ENCODE measurements at places on chromosomes 2 and 18.

DNA sequence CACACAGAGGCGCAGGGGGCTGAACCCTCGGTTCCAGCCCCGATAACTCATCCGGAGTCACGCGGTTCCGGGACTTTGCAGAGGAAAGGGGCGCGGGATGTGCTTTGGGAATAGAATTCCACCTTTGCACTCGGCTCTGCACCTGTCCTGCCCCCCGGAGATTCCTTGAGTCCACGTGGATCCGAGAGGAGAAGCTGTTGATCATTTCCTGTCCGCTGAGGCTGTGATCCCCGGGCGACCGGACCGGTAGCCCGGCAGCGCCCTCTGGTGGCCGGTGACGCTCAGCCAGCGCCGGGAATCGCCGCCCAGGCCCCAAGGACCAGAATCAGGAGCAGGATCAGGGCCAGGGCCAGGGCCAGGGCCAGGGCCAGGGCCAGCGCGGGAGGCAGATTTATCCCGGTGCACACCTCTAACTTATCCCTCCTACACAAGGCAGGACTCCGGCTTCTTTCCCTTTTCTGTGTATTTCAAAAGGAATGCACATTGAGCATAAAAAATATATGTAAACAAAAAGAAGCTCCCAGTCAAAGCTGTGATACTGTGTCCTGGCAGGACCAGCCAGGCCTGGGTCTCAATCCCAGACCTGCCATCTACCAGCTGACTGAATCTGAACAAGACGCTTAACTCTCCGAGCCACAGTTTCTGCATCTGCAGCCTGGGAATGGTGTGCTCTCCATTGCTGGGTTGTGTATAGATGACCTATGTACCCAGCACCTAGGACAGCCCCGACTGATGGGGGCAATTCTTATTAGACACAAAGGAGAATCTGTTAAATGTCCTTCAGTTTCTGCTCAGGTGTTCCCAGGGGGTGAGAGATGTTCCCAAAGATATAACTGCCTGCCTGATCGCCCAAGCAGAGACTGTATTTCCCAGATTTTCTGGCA lies 8.5 kb upstream of the SPATA3 start:
- peak; percentile 87 for DNase-seq

GRCh38 chr2:224570328-224570993 lies 14.7 kb downstream of the CUL3 start:
- DNase-seq, result no peak

DNA sequence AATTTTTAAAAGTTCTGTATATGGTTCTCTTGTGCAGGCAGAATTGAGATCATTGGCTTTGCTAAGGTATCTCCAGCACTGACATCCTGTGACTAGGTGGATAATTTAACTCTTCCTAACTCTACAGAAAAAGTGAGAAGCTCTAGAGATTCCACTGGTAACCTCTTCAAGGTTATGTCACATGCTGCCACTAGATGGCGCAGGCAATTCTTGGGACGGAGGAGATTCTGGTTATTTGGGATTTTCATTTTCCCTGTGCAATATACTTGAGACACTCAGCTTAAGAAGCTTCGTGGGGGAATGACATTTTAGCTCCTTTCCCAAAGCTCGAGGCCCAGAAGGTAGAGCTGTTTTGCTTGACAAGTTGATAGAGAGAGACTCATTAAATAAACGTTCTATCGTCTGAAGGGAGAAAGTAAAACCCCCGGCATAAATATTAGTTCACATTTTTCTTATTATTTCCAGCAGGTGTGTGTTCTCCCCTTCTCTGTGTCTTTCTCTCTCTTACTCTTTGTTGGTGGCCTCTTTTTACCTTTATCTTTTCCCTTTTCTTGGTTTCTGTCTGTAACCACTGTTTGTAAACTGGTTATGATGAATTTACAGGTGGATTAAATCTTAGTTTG lies 26.6 kb upstream of the LANCL1 start:
- DNase-seq, result peak; percentile 30

- DNase-seq, result no peak
These were observed 3.2 kb downstream of the BZW1 start for GRCh38 chr2:200814917-200815316.

DNA sequence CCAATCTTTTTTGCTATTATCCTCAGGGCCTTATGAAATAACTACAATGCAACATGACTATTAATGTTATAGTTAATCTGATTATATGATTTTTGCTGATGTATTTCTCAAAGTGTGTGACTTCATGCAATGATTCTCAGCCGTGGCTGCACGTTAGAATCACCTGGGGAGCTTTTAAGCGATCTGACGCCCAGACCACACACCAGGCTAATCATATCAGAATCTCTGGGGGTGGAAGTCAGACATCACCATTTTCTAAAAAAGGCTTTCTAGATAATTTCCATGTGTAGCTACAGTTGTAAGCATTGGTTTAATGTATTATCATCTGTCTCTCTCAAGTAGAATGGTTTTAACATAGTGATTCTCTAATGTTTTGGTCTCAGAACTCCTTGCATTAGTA lies 5.5 kb upstream of the QPCT start:
- DNase-seq, result no peak

DNA sequence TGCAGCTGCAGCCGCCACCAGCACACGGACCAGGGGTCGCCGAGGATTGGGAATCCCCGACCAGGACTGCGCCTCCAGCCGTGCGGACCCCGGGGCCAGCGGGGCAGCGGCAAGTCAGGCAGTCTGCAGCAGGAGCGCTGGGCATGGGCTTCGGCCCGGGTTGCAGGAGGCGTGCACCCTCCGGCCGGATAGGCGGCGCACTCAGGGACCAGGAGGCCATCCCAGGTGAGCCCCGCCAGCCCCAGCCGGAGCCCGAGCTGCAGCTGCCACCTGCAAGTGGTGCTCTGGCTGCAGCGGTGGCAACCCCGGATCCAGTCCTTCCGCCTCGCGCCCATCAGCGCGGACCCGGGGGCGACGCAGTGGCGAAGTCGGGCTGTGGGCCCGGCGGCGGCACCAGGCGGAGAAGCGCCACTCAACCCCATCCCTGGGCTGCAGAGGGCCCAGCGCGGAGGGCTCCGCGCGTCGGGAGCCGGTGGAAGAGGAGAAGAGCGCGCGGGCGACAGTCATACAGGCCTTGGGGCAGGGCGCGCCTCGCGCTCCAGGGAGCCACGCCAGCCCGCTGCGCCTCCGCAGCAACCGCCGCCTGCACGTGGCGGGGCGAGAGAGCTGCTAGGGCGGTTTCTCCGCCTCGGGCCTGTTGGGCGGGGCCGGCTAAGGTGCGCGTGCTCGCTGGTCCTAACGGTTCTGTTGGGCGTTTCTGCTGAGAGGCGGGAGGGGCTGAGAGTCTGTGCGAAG lies 73.8 kb downstream of the RPIA start:
- peak; percentile 49 for DNase-seq

- no peak for DNase-seq
These were observed 30.6 kb downstream of the ORC4 start for GRCh38 chr2:147989809-147990403.

DNA sequence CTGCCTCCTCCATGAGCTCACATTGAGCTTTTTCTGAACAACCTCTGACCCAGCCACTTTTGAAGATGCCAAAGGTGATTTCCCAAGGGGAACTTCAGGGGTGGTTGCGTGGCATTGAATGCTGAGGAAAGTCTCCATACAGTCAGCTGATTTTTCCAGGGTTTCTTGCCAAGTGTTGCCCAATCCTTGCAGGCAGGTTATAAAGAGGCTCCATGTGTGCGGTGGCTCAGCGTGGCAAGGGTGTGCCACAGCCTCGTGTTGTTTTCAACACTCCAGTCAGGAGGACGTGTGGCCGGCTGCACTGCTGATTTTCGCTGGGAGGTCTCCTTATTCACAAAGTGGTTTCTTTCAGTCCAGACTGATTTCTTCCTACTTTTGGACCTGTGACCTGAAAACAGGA lies 81.4 kb upstream of the GATA6 start:
- no peak for DNase-seq

DNA sequence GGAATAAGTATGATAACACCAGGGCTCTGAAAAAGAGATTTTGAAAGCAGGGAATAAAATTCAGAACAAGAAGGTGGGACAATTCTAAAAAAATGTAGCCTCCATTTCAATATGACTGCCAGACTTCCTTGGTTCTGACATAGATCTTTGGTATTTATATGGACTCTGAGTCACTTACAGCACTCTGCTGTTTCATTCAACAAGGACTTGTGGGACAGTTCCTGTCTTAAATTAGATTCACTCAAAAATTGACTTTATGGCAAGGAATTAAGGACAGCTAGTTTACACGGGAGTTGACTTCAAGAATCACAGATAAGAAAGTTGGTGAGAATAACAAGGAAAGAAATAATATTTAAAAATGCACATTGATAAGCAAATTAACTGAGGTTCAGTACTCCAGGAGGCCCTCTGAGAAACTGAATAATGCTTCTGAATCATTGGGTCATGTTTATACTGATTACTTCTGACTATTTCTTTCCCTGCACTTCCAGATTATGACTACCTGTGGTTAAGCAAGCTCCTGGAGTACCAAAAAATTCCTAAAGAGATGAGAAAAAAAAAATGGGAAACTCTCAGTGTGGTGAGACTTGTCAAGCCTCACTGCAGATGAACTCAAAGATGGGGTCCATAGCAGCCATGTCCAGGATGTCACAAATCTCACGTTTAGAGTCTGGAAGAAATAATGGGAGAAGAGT lies 828.3 kb upstream of the PIK3C3 start:
- no peak for DNase-seq

DNA sequence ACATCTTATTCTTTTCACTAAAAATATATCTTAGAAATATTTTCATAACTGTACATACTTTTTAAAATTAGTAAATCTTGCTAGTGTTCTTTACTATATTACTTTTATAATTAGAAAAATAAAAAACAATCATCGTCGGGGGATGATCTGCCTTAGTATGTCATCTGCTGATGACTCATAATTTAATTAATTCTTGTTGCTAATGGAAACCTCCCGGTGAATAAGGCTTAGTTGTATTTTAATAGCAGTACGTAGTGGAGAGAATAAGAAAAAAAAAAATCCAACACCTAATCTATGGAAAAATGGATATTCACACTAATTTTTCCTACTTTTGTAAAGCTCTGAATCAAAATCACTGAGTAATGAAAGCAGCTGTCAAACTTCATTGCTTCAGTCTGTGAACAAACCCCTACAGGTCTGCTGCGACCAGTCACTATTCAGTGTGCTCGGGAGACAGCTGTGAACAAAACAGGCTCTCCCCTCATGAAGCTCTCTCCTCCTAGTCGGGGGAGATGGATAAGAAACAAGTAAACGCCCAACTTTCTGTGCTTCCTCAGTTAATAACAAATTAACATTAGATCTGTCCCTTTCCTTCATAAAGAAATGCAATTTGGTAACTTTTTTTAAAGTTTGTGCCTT lies 97.4 kb upstream of the UPP2 start:
- no peak for DNase-seq

DNA sequence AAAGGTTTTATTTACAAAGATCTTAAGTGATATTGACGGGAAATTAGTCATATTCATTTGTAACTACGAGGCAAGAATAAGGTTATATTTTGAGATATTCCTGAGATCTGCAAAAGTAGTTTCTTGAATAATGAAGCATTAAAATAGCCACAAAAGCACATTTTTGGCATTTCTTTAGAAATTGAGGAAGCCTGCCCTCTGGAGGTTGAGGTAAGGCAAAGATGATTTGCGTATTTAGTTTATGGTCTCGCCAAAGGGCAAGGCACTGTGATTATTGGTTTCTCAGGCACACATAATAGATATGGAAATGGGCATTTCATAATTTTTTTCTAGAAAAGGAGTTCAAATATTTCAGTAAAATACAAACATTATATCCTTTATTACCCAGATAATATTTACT lies 143.7 kb upstream of the RPRM start:
- no peak for DNase-seq

GRCh38 chr18:49055754-49056172 lies 105.0 kb upstream of the SMAD7 start:
- DNase-seq, result peak; percentile 51

GRCh38 chr2:105294844-105295481 lies 34.6 kb downstream of the TGFBRAP1 start:
- peak; percentile 13 for DNase-seq

- DNase-seq, result no peak
These were observed 20.0 kb upstream of the KYNU start for GRCh38 chr2:142857256-142858164.

- DNase-seq, result no peak
These were observed 1.5 kb downstream of the APCDD1 start for GRCh38 chr18:10455726-10456453.

DNA sequence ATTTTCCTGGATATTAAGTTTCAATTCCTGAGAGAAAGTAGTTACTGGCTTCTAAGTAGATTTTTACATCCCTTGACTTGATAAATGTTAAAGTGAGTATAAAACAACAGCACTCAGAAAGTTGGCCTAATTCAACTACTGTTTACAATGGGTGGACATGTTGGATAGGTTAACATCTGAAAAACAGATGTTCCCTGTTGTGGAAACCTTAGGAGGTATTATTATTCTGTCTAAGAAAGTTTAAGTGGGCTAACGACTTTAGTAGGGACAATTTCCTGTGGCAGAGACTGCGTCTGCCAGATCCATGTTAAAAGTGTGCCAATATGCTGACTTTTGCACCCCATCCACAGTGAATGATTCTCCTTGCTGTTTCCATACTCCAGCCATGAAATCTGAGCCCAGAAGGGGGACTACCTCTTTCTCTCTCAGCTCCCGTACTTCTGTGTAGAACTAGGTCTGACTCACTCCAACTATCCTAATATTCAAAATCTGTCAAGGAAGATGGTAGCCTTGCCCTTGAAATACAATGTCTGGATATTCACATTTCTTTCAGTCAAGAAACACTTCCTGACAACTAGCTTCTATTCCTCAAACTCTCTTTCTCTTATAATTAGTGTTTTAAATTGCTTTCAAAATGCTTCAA lies 327.5 kb upstream of the HNRNPA3 start:
- DNase-seq, result no peak

GRCh38 chr18:27723168-27723567 lies 453.8 kb downstream of the CDH2 start:
- no peak for DNase-seq

DNA sequence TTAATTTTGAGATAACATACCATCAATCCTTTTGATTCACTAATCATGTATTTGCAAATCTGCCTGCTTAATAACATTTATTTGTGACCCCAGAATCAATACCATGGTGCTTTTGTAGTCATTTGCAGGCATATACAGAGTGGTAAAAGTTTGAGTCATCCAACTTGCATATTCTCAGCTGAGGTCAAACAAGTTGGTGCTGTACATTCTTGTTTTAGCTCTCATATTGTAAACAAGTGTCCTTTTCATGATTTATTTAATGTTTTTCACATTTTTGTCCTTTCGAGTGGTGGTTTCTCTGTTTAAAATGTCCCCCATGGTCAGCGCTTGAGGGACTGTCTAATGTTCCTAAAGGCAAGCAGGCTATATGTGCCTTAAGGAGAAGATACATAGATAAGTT lies 17.5 kb downstream of the RAB27B start:
- no peak for DNase-seq

DNA sequence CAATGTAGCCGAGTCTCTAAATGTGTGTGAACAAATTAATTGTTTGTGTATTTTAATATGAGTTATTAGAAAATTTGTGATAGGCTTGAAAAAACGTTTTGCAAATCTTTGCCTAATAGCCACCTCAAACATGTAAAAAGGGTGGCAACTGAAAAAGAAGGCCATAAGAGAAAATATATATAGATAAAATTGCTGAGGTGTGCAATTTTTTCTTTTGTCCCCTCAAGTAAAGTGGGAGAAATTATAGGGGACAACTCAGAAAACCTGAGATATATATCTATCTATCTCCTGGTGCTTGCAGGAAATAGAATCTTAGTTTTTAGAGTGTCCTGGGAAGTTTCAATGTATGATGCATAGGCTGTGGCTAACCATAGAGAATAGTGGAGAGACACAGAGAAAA lies 201.4 kb upstream of the LRP1B start:
- DNase-seq, result no peak
